ENCODE measurements at places on chromosomes 2 and 18.

DNA sequence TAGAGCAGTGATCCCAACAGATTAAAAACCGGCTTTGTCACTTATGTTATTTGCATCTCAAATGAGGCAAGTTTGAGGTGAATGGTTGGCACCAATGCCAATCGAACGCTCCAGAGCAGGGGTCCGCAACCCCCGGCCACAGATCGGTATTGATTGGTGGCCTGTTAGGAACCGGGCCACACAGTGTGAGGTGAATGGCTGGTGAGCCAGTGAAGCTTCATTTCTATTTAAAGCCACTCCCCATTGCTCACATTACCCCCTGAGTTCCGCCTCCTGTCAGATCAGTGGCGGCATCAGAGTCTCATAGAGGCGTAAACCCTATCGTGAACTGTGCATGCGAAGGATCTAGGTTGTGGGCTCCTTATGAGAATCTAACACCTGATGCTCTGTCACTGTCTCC lies 132.0 kb downstream of the TMEM182 start:
- no peak for DNase-seq

DNA sequence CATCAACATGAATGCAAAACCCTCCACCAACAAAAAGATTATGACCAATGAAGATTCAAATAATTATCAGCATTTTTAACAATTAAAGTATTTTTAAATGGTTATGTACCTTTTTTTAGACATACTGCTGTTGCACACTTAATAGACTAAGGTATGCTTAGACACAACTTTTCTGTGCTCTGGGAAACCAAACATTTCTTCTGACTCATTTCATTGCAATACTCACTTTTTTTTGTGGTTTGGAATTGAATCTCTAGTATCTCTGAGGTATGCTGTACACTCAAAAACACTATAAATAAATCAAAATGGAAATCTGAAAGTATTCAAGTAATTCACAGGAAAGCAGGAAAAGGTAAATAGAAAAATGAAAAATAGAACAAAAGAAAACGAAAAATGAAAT lies 247.9 kb upstream of the POU3F3 start:
- DNase-seq = no peak

DNA sequence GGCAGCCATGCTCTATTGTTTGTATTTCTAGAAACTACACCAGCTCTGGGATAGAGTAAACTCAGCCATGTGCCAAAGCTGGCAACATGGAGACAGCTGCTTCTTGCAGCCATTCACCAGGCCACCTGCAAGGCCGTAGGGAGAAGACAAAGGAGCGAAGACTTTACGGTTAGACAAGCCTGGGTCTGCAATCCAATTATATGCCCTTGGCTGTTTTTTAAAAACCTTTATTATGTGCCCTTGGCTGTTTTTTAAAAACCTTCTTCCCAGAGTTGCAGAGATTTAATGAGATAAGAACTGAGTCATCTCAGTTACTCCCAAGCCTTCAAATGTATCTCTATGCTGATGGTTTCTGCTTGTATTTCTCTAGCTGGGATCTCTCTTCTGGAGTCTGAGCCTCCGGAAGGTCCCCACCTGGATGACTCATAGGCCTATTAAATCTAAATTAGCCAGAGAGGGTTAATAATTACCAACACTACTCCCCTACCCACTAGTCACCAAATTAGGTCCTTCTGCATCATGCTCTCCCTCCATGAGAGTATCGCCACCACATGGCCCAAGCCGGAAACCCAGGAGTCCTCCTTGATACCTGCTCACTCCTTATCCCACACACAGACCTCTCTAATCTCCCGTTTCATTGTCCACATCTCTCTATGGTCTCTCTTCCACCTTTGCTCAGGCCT lies 17.5 kb upstream of the DPP4 start:
- DNase-seq = no peak

DNA sequence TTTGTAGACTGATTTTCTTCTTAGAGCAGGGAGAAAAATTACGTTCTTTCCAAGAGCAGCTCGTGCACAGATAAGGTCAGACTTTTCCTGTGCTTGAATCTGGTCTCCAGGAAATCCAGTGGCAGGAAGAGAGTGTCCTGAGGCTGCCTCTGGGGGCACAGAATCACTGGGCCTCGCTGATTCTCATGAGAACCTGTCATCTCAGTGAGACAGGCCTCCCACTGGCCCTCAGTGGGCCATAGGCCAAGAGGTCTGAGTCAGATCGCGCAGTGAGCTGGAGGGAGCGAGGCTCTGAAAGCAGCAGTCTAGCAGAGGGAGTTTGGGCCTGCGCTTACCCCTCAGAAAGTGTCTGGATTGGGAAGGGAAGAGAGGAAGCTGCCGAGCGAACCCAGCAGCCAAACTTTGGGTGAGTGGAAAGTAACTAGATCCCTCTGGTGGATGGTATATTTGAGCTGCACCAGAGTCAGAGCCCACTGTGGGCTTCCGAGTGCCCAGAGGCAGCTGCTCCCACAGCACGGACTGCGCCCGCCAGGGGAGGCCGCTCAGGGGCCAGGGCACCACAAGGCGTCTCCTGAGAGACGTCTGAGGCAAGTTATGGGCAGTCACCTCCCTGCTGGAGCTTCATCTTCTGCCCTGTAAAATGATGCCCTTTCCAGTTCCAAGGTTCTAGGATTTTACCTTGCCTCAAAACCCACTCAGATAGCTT lies 8.2 kb downstream of the GDF7 start:
- no peak for DNase-seq

GRCh38 chr2:188285049-188285448 lies 6.6 kb upstream of the GULP1 start:
- DNase-seq = no peak

DNA sequence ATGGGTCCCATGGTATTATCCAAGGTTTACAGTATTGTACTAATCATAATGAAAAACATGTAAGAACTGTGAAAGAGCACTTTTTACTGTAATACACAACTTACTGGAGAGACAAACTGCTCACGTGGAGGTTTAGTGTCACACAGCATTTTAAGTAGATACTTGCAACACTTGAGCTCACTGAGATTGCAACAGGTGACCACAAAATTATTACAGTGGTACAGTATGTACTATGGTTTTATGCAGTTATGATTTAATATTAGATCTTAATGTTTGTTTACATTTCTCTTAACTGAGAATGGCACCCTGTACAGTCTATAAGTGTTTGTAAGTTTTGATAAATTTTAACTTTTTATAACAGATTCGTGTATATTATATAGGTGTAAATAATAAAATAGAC lies 118.6 kb upstream of the SKOR2 start:
- DNase-seq = no peak

DNA sequence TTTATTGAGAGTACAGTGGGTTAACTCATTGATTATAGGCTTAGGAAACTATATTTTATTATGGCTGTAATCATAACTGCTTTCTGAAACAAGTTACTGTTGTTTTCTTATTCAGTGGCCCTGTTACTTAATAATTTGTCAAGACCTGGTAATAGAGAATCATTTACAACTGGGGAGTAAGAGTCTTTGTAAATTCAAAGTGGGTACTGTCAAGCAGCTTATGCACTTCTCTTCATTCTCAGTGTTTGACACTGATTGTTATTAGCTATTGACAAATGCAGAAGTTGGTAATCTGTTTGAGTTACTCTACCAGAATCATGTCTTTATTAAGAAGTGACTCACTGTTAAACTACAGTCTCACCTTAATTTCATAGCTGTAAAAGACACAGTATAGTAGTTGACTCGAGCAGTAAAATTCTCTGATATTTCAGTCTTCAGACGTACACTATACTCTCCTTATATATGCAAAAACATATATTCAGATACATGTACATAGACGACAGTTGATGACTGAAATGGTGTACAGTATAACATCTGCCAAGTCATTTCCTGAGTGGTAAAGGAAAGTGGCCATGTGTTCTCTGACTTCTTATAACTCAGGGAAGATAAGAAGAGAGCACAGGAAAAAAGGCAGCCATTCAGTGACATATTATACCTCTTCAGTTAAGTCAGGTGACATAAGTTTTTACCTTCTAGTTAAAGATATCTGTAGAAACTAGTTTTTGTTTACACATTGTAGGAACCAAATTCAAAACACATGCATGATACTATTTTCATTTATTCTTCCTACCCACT lies 36.0 kb upstream of the TTC27 start:
- no peak for DNase-seq

Measured in stimulated activated CD8-positive, alpha-beta memory T cell treated with anti-CD3 and anti-CD28 coated beads, Interleukin-15, amount 100 ng/mL, for 4 hours (primary cell).